ENCODE measurements at places on chromosomes 2 and 18. TPM values are rescaled to one million over a fixed set of nuclear protein-coding genes. Genes with fewer than 3 reads are reported as not detected.

The NAT8 gene
- total RNA-seq, result not detected

The GTF2A1L gene
- not detected for total RNA-seq

The IL1RN gene
- total RNA-seq, result not detected

The IAH1 gene
- 36.6 TPM for total RNA-seq

The VWA3B gene
- total RNA-seq, result 0.47 TPM

The CTIF gene
- total RNA-seq, result 26.4 TPM

All from progenitor cell of endocrine pancreas (in vitro differentiated cells).